ENCODE measurements at places on chromosomes 2 and 18.

DNA sequence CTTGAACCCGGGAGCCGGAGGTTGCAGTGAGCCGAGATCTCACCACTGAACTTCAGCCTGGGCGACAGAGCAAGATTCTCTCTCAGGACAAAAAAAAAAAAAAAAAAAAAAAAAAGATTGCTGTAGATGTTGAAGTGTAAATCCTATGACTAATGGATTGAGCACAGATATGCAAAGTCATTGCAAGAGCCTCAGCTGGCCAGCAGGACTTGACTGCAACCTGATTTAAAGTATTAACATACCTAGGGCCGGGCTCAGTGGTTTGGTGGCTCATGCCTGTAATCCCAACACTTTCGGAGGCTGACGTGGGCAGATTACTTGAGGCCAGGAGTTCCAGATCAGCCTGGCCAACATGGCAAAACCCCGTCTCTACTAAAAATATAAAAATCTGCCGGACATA lies 103.4 kb upstream of the MSH2 start:
- DNase-seq = no peak

GRCh38 chr2:86139981-86140380 lies 33.9 kb downstream of the PTCD3 start:
- DNase-seq = no peak

GRCh38 chr2:148909114-148909513 lies 34.1 kb downstream of the KIF5C start:
- no peak for DNase-seq

- DNase-seq = no peak
Measured at GRCh38 chr2:235672720-235673119, 178.9 kb downstream of the AGAP1 start.

- DNase-seq = no peak
Measured at GRCh38 chr2:68438455-68439303, 28.4 kb downstream of the FBXO48 start.

DNA sequence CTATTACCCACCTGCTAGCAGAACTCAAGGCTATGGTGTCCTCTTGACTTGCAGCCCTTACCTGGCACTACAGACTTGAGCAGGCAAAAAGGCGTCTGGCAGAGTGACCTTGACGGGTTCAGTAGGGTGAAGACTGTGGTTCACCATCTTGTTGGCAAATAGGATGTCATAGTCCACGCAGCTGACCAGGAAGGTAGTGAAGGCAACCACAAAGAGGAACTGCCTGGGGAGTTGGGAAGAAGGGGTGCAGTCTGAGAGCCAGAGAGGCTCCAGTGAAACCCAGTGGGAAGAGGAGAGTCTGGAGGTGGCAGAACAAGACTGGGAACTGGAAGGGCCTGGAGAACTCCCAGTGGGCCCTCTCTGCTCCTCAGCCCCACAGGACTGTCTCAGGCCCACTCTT lies 4.1 kb downstream of the ATG9A start:
- DNase-seq = no peak

GRCh38 chr2:17191223-17191622 lies 327.0 kb downstream of the RAD51AP2 start:
- no peak for DNase-seq

GRCh38 chr2:137910641-137911040 lies 53.6 kb upstream of the HNMT start:
- DNase-seq = no peak

GRCh38 chr2:119423108-119423444 lies 8.6 kb upstream of the TMEM37 start:
- DNase-seq = no peak

DNA sequence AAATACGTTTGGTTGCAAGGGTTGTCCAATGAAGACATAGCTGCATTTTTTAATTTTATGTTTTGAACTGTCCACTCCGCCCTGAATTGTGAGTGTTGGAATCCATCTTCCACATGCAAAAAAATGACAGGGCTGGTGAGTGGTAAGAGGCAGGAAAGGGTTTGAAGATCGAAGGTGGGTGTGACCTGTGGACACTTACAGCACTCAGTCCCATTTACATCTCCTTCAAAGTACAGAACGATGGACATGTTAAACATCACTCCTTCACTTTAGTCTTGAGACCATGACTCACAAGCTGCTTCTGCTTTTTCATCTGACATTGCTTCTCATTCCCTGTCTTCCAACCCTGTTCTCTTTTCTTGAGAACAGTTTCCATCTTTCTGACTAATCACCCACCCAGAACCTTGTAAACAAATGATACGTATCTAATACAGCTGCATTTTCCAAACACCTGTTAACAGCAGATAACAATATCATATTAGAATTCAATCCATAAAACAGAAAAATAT lies 179.3 kb downstream of the ZNF516 start:
- DNase-seq = no peak

GRCh38 chr2:16194530-16194929 lies 254.2 kb downstream of the MYCN start:
- no peak for DNase-seq

DNA sequence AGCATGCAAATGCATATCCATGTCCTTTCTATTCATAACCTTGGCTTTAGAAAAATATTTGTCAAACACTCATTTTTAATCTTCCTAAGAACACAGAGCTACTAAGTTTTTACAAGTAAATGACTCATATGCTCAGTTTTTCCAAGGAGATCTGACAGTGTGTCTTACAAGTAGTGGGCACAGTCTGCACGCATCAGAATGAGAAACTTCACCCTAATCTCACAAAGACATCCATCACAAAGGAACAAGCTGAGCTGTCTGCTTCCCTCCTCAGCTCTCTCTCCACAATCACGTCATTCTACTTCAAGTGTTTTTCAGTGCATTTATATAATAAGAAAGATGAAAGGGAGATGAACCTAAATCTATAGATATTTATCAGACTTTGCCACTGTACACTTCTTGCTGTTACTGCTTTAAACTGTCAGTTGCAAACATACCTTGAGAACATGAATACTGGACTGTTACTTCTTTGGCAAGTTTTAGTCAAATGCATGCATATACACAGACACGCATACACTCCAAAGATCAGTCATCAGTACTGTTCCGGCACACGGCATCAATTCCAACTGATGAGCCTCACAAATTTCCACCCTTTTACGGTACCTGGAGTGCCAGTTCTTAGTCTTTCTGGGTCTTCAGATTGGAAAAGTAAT lies 75.7 kb downstream of the RBMS1 start:
- no peak for DNase-seq

DNA sequence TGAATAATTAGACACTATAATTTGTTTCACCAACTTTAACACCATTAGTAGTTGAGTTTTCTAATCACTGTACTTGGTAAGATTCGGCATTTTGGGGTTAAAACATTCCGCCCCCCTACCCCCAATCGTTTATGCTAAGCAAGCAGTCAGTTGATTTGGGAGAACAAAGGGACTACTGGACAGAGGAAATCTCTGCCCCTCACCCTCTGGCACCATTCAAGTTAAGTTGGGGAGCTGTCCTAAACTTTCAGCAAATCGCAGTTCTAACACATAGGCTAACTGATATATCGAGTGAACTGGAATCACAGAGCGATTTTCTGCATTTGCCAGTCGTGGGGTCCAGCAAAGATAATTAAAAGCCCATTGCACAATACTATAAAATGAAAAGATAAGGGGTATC lies 5.6 kb downstream of the KLF7 start:
- no peak for DNase-seq

DNA sequence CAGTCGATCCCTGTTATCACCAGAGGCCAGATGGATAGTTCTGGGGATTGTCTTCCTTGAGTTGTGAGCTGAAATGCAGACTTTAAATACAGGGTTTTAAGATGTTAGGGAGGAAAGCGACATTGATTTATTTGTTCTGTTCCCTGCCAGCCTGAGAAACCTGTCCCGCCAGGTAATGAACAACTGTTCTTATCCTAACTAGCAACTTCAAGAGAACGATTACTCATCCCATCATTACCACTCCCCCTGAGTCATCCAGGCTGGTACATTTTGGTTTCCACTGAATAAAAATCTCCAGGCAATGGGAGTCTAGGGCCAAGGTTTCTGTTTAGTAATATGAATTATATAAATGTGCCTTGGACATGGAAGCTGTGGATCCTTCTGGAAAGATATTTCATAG lies 131.2 kb downstream of the LYPD6B start:
- peak; percentile 5 for DNase-seq

GRCh38 chr2:213816583-213816982 lies 532.3 kb downstream of the SPAG16 start:
- no peak for DNase-seq

DNA sequence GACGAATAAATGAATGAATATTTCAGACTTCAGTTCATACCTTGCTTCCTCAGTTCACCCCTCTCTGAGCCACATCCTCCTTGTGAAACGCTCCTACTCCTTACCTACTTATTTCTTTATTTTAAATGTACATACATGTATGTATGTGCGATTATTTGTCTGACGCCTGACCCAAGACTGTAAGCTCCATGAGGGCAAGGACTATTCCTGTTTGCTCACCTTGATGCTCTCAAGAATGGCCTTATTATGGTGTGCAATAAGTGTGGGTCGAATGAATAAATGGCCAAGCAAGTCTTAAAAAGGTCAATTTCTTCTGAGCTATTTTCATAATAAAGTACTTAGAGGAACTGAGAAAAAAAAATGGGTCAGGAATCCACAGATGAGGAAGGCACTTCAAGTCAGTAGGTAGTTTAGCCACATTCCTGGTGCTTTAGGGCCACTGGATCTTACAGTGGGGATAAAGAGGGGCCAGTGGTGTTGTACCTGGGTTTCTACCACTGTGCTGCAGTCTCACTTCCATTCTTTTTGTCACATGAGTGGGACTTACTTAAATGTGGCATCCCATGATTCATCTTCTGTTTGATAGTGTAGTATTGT lies 74.7 kb downstream of the SDC1 start:
- DNase-seq = no peak

GRCh38 chr2:137696916-137697315 lies 267.4 kb upstream of the HNMT start:
- DNase-seq = no peak

GRCh38 chr2:53286345-53286744 lies 481.3 kb upstream of the CHAC2 start:
- no peak for DNase-seq

DNA sequence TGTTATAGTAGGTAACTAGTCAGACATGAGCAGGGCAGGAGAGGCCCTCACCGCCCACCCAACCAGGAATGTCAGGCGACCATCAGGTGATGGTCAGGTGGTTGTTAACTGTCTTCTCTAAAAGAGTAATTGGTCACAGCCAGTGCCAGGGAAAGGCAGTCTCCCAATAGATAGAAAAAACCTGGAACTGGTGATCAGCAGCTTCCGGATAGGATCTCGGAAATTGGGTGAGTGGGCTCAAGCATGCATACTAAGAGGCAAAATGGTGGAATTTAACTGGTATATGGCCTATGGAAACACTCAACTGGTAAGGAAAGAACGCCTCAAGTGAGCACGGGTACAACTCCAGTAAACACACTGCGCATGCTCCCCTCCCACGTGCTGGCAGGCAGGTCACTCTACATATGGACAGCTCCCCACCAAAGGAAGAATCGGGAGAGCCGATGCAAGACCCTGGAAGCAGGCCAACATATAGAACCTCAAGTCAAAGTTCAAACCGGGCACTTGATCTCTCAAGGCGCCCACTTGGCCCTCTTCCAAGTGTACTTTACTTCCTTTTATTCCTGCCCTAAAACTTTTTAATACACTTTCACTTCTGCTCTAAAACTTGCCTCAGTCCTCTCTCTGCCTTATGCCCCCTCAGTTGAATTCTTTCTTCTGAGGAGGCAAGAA lies 43.5 kb upstream of the TMEM131 start:
- DNase-seq = no peak

GRCh38 chr2:96816836-96817702 lies 1.0 kb downstream of the CNNM3 start:
- no peak for DNase-seq

DNA sequence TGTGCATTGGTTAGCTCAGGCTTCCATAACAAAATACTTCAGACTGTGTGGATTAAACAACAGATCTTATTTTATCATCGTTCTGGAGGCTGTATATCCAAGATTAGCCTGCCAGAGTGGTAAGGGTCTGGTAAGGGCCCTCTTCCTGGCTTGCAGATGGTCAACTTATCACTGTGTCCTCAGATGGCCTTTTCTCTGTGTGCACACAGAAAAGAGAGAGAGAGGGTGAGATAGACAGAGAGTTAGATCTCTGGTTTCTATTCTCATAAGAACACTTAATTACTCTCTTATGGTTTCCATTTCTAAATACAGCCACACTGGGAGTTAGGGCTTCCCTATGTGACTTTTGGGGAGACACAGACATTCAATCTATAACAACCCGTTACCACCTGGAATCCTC lies 1003.5 kb downstream of the TSN start:
- DNase-seq = no peak

GRCh38 chr18:23498877-23499276 lies 4.4 kb upstream of the RMC1 start:
- DNase-seq = peak; percentile 68

GRCh38 chr2:219252570-219252899 lies 508 bp upstream of the TUBA4B start:
- no peak for DNase-seq

- no peak for DNase-seq
Measured at GRCh38 chr2:113237604-113238160, 41.0 kb downstream of the PAX8 start.

DNA sequence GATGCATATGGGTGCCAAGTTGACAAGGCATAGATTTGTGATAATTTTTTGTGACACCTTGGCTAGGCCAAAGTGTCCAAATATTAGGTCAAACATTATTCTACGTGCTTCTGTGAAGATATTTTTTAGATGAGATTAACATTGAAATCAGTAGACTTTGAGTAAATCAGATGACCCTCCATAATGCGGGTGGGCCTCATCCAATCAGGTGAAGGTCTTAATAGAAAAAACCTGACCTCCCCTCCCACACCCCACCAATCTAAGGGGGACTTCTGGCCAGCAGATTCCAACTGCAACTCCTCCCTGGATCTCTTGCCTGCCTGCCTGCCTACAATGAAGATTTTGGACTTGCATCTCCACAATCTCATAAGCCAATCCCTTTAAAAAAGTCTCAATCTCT lies 118.8 kb upstream of the LMAN1 start:
- no peak for DNase-seq

DNA sequence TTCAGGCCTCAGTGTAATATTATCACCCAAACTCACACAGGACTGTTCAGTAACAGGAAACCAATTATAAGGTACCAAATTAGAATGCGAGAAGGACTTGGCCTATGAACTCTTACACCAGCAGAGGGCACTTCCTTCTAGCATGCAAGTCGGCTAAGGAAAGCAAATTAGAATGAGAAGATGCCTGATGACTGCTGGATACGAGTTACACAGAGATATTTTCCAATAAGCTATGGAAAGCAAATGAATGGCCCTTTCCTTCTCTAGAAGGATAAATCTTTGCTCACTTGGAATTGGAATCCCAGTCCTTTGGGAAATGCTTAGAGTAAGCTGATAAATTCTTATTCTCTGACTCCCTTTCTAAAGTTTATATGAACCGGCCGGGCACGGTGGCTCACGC lies 109.8 kb downstream of the AP1S3 start:
- peak; percentile 34 for DNase-seq

GRCh38 chr2:212973347-212973746 lies 178.1 kb downstream of the IKZF2 start:
- DNase-seq = no peak

GRCh38 chr2:133657591-133657990 lies 89.3 kb upstream of the NCKAP5 start:
- DNase-seq = no peak

All from T47D (cell line).